Right renal pelvis (tissue), 4 donors: ENCODE measurements at places on chromosomes 6 and 20.

DNA sequence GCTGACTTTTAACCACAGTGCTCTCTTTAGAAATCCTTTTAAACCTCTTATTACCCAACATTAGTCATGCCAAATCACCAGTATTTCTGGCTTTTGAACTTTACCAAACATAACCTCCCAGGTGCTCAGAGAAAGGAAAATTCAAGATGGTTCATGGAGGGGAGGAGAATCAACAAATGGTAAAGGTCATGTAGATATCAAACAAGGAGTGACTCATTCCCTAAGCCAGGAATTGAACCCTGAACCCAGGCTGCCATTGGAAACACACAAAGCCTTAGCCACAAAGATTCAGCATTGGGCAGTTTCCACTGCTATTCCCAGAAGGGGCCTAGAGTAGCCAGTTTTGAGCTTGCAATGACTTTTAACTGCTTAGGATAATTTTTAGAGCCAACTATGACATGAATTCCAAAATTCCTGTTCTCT is 21.6 kb upstream of the ENTPD6 start:
- no peak for DNase-seq

GRCh38 chr6:1392813-1393640 is 3.7 kb downstream of the FOXF2 start:
- no peak for DNase-seq

- DNase-seq, result no peak
Measured at GRCh38 chr6:27178860-27179259, 68.6 kb upstream of the PRSS16 start.

GRCh38 chr20:5630071-5630470 is 120.1 kb upstream of the SHLD1 start:
- DNase-seq, result no peak

GRCh38 chr20:14709439-14709838 is 372.0 kb upstream of the FLRT3 start:
- no peak for DNase-seq

DNA sequence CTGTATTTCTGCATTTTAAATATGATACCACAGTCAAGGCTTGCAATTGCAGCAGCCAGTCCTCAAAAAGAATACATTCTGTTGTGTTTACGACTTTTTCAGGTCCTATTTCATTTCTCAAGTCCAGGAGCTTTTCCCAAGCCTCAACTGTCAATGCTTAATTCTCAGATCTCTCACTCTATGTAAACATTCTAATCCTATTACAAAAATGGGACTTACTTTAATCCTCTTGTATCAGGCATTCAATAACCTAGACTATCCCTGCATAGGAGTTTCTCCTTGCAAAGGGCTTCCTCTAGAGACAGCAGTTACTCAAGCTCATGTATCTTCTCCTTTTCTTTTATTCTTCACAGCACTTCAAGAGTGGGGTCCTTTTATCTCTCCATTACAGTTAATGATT is 1293.0 kb downstream of the GRIK2 start:
- DNase-seq, result no peak
